Activated CD8-positive, alpha-beta memory T cell treated with anti-CD3 and anti-CD28 coated beads for 24 hours (primary cell): ENCODE measurements at places on chromosomes 12 and 14.

- no peak for DNase-seq
These were observed 286.2 kb downstream of the CACNA1C start for GRCh38 chr12:2338991-2339431.

DNA sequence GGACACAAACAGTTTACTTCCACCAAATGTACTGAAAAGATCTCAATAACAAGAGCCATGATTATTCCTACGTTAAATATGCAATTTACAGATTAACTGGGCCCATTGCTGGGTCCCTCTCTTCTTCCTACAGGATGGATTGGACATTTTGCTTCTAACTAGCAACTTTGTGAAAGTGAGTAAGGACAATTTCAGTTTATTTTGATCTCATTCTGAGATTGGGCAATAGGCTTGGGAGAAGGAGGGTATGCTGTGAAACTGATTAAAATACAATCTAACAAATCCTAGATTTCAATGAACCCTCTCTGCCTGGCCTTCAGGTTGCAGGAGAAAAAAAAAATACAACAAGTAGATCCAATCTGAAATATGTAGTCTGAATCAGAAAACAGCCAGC, 121.5 kb downstream of the PRKD1 start:
- DNase-seq, result no peak

DNA sequence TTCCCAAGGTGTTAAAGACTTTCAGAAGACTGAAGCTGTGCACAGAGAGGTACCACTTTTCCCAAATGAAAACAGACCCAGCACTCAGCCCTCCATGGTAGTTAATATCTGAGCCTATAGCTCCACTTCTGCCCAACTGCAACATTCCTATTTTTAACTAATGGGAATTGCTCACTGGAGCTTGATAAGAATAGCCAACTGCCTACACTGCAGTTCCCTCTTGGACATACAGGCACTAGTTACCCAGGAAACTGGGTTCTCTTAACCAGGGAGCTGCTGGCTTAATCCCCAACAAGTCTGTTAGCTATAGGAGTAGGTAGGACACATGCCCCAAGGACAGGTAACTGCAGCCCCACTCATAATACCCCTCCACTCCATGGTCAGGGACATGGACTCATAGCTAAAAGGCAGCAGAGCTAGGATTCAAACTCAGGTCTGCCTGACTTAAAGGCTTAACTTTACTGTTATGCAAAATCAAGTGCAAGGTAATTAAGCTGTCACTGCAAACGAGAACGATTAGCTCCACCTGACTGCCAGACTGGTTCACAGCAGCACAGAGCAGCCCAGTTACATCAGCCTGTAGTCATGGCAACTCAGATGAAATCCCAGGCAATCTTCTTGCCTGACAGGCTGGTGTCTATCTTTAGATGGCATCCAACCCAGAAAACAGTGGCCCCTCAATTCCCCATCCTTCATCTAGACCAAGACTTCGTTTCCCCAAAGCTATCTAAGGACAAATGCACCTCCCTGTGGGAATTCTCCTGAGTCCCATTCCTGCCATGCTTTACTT, 77.1 kb upstream of the ACTN1 start:
- DNase-seq, result no peak

DNA sequence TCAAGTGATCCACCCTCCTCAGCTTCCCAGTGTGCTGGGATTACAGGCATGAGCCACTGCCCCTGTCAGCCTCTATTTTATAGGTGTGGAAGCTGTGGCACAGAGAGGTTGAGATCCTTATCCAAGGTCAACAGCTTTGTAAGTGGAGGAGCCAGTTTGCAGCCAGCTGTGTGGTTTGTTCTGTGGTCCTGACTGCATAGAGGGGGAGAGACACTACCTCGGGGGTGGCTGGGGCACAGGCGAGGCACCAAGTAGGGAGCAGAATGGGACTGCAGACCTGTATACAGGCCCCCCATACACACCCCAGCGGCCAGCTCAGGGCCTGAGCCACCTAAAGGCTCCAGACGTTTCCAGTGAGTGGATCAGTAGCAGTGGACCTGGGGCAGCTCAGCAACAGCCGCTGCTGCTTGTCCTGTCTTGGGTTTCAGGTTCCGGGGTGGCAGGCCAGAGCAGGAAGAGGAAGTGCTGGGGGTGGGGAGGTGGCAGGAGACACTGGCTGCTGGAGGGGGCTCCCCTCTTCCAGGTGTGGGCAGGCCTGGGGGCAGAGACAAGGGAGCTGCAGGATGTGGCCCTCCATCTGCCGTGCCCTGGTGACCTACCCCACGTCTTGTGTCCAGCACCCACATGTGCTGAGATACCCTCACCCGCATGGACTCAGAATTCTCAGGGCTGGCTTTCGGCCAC, 11.0 kb downstream of the ORAI1 start:
- DNase-seq, result peak; percentile 85

DNA sequence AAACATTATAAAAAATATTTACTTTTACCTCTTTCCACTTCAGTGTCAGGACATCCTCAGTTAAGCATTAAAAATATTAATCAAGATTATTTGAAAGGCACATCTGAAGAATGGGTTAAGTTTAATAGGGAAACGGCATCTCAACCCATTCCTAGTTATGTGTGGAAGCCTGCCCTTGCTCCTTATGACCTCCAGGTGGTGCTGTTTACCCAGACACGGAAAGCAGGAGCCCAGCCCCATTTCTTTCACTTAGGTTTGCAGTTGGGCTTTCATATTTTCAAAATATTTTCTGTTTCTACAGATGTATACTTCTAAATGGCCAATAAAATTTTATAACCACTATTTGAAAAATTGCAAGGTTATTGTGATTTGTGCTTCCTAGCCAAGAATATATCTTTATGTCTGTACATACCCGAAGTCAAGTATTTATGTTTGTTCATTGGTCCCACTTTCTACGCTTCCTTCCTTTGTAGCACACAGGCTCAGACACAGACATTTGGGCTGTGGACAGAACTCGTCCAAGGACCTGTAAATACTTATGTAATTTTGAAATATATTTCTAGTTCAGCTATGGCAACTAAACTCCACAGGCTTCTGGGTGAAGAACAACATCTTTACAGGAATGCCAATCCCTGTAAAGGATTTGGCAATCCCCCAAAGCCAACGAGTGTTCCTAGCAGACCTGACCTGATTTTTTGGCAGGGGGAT, 247.1 kb downstream of the AKAP6 start:
- no peak for DNase-seq

DNA sequence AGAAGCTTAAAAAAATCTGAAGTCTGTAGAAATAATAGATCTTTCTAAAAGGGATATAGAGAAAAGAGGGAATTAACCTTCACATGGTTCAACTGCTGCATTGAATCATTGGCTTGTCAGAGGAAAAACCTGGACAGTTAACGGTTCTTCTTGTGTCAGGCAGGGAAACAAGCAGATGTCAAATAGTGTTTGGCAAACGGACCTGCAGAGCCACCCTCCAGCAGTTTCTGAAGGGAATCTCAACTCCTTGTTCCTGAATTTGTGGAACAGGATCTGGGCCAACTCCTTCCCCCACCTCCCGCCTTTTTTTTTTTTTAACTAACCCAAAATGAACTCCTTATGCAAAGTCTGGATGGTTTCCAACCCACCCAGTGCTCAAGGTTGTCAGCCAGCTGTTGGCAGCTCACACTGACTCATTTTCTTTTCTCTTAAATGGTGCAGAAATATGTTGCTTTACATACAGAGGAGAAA, 187.3 kb downstream of the CAND1 start:
- DNase-seq, result no peak

DNA sequence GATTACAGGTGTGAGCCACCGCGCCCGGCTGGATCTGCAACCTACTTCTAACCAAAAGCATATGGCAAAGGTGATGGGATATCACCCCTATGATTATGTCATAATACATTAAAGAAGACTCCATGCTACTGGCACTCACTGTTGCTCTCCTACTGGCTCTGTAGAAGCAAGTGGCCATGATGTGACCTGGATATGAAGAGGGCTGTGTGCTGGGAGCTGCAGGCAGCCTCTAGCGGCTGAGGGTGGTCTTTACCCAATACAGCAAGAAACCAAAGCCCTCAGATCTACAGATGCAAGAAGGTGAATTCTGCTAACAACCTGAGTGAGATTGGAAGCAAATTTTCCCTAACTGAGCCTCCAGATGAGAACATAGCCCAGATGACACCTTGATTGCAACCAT, 34.2 kb upstream of the TRIM9 start:
- DNase-seq, result no peak

- DNase-seq, result no peak
These were observed 193.7 kb downstream of the SLC6A15 start for GRCh38 chr12:84718906-84719305.

DNA sequence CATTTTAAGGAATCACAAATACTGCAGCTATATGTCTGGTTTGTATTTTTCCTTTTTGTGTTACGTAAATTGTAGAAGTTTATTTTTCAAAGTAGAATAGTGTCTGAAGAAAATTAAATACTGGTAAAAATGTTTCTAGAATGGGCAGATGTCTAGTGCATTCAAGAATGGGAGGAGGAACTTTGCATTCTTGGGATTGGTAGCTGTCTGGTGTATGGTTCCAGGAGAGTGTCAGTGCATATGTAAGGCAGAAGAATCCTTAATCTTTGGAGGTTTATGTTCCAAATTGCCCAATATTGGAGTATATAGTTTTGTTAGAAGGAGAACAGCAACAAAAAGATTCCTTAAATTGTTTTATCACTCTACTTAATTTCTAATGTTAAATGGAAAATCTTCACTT, 13.5 kb downstream of the PAPOLA start:
- no peak for DNase-seq

GRCh38 chr12:64608901-64609535, 1.3 kb upstream of the RASSF3 start:
- peak; percentile 77 for DNase-seq

GRCh38 chr12:23884909-23885308, 64.6 kb downstream of the SOX5 start:
- no peak for DNase-seq

DNA sequence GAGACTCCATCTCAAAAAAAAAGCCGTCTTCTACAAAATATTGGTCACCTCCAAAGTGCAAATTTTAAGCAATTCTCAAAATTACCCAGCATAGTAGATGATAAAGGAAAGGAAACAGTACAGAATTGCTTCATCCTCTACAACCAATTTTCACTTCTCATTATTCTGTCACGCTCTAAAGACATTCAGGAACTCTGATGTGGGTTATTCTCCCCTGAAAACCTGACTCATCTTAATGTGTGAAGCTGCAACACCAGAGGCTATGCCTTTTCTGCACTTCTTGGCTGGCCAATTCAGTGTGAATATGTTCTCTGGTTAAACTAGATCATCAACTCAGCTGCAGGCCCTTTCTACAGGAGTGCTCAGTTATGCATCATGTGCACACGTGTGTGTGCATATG, 11.0 kb downstream of the PTGER2 start:
- DNase-seq, result no peak

DNA sequence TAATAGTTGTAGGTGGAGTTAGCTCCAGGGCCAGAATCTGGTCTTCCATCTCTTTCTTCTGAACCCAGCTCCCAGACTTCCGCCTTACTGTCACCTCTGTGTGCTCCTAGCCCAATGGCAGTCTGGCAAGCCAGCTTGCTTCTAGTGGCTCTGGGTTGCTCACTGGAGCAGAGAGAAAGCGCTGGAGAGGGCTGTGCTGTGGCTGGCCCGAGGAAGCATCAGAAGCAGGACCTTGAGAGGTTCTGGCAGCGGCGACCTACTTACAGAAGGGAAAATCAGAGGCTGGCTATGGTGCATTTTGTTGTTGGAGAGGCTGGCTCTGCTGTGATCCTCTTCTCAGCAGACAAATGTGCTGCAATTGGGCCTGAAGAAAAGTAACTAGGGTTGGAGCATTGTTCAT, 28.6 kb downstream of the KCNA5 start:
- no peak for DNase-seq

DNA sequence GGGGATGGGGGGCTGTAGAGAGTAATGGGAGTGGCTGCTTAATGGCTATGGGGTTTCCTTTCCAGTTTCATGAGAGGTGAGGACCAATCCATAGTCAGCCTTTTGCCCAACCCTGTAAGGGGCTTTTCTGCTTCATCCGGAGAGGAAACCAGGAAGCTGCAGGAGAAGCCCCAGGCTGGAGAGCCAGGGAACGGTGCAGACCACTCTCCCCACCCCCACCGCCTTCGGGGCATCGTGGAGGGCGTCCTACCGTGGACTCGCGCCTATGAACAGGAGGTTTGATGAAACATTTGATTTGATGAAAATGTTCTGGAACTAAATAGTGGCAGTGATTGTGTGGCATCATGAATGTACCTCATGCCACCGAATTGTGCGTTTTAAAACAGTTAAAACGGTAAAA, 204.3 kb upstream of the DIO3 start:
- no peak for DNase-seq

- no peak for DNase-seq
These were observed 345.7 kb downstream of the BMP4 start for GRCh38 chr14:53610947-53611346.

GRCh38 chr12:130497321-130497720, 159.6 kb downstream of the PIWIL1 start:
- DNase-seq, result no peak

DNA sequence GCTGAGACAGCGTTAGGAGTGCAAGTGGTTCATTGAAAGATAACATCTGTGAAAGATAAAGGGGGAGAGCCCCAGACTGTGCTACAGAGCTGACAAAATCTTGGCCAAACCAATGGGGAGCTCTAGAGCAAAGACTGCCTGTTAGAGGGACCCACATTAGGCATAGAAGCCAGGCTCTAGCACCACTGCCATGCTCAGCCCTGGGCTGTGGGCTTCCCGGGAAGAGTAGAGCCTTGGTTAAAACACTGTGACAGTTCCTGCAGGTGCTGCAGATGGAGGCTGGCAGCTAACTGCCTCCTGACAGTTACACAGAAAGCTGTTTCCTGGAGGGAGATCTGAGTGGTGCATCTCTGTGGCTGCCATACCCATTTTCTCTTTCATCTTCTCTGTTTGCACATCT, 23.0 kb downstream of the TSHR start:
- DNase-seq, result no peak
